Right renal cortex interstitium (tissue), 3 donors: ENCODE measurements at places on chromosomes 5 and 9. TPM values are rescaled to one million over a fixed set of nuclear protein-coding genes. Genes with fewer than 3 reads are reported as not detected.
A peak's percentile ranks its signal among the peaks of the same experiment; 100 is the strongest.

Gene PCDHGC5
- 0.27 TPM for polyA plus RNA-seq

Gene TBCA
- 315 TPM for polyA plus RNA-seq

DNA sequence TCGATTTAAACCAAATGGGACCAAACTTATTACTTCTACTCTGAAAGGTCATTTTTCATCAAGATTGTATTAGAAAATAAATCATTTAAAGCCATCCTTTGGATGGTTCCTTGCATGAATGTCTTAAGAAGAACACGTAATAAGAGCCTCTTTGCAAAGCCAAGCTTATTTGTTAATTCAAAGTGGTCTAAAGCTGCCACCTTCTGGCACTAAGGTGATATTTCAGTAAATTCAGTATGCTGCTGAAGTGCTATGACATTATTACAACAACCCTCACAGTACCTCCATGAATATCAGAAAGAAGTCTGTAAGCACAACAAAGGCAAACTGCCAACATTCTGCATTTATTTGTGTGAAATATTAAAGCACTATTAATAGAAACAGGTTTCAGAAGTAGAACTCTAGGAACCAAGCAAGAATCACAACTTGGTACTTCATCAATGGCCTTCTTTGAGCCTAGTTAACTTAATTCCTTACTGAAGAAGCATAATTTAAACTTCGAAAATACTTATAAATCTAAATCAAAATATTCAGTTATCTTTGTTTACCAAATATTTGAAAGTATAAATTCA is 53.1 kb upstream of the TYRP1 start:
- peak; percentile 47 for DNase-seq

- no peak for DNase-seq
Observed at GRCh38 chr9:27425827-27426510, 98.1 kb upstream of the IFNK start.

- no peak for DNase-seq
Observed at GRCh38 chr5:142079306-142079721, 29.3 kb upstream of the NDFIP1 start.

- DNase-seq, result no peak
Observed at GRCh38 chr9:131255676-131256197, 20.6 kb downstream of the FAM78A start.

DNA sequence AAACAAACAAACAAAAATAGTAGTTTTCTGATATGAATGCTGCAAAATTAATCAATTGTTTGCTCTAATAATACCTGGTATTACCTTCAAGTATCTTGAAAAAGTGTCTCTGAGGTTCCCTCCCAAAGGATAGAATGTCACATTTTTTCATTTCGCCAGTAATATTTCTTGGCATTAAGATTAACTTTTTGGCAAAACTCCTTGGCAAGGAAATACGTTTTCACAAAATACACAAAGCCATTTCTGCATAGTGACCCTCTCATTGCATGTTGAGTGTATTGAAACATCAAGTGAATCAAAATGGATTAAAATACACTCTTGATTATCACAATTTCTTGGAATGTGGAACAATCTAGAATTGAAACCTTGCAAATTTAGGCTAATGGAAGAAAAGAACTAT is 230.5 kb downstream of the ATPSCKMT start:
- DNase-seq, result no peak

DNA sequence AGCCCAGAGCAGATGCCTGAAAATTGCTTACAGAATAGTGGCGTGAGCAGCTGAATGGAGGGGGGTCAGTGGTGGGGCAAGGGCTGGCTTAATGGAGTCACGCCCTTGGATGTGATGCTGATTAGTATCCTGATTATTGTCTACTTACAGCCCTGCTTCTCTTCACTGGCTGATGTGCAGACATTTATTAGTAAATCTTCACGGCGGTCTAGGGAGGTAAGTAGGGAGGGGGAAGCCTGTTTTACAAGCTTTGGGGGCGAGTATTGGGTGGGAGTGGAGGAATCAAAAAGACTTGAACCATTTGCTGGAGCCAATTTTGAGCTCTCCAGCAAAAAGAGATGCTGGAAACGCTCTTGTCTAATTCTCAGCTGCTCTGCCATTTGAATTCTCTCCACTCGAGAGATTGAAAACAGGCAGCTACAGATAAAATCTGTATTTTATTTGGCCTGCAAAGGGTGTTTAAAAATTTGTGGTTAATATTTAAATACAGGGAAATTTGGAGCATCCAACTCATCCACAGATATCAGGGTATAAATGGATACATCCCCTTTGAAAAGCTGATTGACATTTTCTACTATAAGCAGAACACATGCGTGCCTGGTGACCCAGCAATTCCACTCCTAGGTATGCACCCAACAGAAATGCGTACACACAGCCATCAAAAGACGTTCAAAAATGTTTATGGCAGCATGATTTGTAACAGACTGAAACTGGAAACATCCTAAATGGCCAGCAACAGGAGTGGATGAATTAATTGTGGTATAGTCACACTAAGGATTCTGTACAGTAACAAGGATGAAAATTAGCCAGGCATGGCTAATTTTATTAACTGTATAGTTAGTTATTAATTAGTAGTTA is 19.5 kb upstream of the ALDH1B1 start:
- DNase-seq, result no peak

Gene SOX30
- 0.83 TPM for polyA plus RNA-seq

- DNase-seq, result peak; percentile 45
Observed at GRCh38 chr5:135834639-135835529, at the start of gene SLC25A48. TSS of gene SLC25A48 (plus strand) at chr5:135834663. CDS start at chr5:135834848, 185 bp downstream.

- peak; percentile 61 for DNase-seq
Observed at GRCh38 chr9:96418920-96419690, 935 bp upstream of the ZNF367 start.

DNA sequence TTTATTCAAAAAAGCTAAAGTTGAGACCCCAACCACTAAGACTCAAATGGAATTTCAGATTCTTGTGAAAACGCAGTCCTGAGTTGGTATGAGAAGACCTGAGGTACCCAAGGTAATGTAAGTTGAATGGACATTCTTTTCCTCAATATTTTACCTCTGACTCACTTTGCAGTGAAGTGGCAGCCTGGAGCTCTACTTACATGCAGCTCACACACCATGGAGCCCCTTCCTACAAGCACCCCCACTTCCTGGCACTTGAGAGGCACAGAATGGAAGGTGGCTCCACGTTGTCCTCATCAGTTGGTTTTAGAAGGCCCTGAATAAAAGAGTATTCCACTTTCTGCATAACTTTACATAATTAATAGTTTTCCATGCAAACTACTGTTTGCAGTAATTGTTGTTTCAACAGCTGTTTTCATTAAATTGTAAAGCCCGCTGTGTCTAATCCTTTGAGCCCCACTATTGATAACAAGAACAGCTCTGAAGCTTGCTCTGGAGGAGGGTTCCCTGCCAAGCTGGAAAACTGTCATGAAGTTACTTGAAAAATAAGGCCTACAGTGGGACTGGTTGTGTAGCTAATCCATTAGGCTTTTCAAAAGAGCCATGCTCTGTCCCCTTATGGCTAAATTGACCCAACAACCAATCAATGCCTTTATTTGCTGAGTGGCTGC is 102.2 kb upstream of the SPATA31D4 start:
- no peak for DNase-seq

GRCh38 chr9:18786196-18786595 is 246.8 kb downstream of the SAXO1 start:
- DNase-seq, result no peak

DNA sequence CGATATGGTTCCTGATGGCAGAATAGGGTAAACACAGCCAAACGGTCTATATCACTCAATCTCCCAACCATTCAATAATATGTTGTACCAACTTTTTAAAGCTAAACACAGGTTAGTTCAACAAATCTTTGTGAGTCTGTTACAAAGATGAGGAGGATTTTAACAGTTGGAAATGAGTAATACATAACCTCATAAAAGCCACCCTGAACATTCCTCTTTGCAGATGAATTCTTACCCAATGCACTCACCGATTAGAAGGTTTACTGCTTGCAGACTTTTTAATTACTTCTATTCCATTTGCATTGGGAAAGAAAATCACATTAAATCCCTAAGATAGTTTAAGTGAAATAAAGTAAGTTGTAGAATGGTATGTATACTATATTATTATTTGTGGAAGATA is 23.3 kb upstream of the TRMT10B start:
- DNase-seq, result no peak

GRCh38 chr5:170474489-170475274 is 29.1 kb upstream of the KCNIP1 start:
- DNase-seq, result no peak

Gene ANKRD55
- 1.3 TPM for polyA plus RNA-seq

Gene BRINP1
- 4.3 TPM for polyA plus RNA-seq

GRCh38 chr5:30100148-30100713 is 1093.3 kb upstream of the CDH6 start:
- no peak for DNase-seq

DNA sequence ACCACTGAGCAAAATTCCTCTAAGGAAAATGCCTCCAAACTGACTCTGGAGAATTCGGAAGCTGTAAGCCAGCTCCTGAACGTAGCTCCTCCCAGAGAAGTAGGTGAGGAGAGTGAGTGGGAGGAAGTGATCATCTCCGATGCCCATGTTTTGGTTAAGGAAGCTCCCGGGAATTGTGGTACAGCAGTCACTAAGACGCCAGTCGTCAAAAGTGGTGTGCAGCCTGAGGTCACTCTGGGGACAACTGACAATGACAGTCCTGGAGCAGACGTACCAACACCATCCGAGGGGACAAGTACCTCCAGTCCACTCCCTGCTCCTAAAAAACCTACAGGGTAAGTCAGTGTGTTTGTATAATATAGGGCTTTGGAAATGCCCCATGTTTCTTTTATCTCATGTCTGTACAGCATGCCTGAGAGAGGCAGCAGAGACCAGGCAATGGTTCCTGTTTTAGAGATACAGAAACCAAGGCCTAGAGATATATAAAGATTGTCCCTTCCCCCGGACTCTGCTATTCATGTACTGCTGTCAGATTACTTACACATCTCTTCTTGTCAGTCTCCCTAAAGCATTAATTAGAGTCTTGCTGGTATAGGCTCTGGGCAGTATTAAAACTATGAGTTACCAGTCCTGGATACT is 23.9 kb downstream of the HMGXB3 start:
- DNase-seq, result no peak

DNA sequence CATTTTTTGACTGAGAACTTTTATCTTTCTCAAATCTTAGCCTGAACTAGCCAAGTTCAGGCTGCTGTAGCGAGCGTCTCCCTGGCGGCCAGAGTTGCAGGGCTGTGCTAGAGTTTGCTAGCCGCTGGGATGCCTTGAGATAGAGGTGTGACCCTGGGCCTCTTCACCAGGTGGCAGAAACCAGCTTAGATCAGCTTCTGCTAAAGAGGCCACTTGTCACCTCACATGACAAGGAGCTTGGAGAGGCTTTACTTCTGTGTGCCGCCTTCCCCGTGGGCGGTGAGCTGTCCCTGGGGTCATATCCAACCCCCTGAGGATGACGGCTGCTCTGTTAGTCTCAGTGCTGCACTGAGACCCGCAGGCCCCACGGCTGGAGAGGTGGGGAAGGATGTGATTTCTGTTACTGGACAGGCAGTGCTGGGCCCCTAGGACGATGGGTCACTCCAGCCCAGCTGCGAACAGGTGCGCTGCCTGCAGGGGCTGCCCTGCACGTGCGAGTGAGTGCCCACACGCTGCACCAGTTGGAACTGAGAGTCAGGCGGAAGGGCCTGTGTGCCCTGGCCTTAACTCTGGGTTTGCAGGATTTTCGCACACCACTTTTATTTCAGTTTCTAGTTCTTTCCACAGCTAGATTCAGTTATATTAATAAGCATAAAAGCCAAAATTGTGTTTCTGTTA is 63.8 kb downstream of the EHMT1 start:
- no peak for DNase-seq

GRCh38 chr5:163463063-163463435 is 2.6 kb downstream of the HMMR start:
- no peak for DNase-seq

- DNase-seq, result no peak
Observed at GRCh38 chr5:135826221-135826525, 8.3 kb upstream of the SLC25A48 start.

DNA sequence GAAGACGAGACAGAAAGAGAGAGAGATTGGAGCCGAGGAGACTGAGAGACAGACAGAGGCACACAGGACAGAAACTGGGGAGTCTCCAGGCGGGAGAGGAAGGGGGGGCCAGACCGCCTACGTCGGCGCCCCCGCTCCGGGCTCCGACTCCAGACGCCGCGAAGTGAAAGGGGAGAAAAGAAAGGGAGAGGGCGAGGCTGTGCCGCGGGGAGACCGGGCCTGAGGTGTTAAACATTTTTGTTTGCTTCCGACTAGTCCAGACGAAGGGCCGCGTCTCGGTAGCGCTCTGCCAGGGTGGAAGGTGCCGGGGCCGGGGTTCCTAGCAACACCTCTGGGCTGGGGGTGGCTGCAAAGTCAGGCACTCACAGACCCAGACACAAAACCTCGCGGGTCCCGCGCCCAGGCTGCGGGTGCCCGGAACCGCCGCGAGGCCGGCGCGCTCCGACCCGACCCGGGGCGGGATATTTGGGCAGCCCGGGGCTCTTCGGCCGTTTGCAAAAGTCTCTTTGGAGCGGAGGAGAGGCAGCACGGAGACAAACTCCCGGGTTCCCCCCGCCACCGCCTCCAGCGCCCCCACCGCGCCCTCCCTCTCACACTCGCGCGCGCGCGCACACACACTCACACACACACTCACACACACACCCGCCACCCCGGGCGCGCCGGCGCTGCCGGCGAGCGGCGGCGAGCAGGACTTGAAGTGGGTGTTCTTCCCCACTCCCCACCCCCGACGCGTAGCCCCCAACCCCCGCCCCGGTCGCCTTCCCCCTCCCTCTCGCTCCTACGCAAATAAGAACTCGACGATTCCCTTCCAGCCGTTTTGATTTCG is 626 bp upstream of the FST start:
- DNase-seq, result peak; percentile 34

DNA sequence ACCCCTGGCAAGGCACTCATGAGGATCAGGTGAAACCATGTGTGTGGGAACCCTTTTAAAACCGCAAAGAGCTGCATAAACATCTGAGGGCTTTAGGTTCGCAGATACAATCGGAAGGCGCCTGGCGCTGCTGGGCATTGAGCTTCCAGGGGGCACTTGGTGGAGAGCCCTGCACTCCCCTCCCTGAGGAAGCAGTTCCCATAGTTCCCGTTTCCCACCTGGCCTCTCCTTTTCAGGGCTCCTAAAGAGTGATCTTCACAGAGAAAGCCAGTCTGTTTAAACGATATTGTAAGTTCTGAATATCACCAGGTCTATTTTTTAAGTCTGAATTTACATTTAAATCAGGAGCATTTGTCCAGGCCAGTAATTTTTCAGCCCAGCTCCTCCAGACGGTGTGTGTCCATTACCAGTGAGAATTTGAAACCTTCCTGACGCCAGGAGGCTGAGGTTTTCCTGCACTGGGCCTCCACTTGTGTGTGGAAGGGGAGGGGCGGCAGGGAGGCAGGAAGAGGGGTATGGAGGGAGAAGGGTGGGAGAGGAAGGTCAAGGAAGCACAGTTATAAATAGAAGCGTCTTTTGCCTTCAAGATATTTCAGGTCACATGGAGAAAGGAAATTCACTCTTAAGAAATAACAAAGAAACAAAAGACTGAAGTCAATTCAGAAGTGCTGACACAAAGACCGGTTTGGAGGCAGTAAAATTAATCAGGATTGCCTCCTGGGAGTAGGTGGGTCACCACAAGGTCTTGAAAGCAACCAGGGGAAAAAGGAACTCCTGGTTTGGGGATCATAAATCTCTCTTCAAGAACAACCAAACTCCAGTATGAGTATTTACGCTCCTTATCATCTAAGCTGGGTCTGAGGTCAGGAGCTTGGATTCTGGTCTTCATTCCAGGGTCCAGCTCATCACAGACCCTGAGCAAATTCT is 14.3 kb upstream of the MGAT1 start:
- DNase-seq, result no peak

GRCh38 chr9:91412941-91413340 is 10.7 kb downstream of the NFIL3 start:
- no peak for DNase-seq

Gene SCGB3A1
- polyA plus RNA-seq, result 0.78 TPM
